ENCODE measurements at places on chromosomes 11 and 22. TPM values are rescaled to one million over a fixed set of nuclear protein-coding genes. Genes with fewer than 3 reads are reported as not detected.

PSMA1 gene
- total RNA-seq, result 118 TPM

GRK3 gene
- total RNA-seq, result 4.0 TPM

C22orf42 gene
- total RNA-seq, result not detected

PKNOX2 gene
- 2.9 TPM for total RNA-seq

DNA sequence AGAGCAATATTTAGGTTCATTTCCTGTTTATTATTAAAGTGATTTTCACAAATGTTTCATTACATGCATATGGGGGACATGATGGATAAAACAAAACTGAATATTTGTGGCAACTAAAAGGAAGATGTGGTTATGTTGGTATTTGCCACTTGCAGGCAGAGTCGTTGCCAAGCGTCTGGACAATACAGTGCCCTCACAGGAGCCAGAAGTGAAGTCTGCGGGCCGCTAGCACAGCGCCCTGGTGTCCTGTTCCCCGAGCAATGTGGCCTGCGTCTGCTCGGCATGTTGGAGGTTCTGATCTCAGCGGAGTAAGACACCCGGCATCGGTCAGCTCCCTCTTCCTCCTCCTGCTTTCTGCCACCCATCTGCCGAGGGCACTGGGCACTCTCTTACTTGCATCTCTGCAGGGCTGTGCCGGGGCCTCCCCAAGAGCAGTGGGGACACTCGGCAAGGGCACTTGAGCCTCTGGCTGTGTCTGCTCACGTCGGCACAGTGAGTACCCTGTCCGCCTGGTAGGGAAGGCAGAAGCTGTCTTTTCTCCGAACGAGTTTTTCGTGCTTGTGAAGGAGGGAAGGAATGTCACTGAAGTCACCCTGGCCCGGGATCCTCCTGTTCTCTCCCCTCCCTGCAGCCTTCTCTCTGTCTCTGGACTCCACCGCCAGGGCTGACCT, 10.5 kb upstream of the TTLL12 start:
- DNase-seq, result no peak

DNA sequence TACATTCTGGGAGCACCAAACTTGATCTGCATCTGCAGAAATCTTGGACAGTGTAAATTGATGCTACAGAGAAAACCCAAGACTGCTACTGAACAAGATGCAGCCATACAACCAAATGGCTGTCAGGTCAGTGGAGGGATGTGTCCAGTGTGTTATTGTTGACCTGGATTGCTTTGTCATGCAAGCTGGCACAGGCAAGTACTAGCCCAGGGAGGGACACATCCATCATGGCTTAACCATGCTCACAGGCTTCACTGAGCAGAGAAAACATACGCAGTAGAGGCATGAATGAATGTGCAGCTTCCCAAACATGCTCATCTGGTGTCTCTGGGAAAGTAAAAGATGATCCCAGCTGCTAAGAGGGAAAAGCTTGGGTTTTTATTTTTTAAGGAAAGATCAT, 93.6 kb downstream of the MTNR1B start:
- no peak for DNase-seq

- peak; percentile 97 for DNase-seq
Observed at GRCh38 chr11:45089251-45089650, 57.2 kb upstream of the PRDM11 start.

GRCh38 chr11:78499971-78500370, 74.7 kb downstream of the NARS2 start:
- no peak for DNase-seq

DNA sequence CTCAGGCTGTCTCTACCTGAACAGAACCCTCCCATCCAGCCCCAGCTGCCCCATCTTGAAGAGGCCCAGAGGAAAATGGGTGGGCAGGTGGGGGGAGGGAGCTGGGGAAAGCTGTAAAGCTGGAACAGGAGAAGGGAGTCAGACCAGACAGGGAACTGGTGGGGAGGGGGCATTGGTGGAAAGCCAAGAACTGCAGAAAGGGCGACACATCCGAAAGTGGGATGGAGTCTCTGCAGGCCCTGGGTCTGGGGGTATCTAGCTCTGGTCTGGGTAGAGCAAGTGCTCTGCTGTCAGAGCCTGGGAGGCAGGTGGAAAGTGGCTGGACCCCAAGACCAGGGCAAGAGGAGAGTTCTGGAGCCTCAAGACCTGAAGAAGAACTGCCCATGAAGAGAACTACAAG, 7.7 kb downstream of the TMPRSS13 start:
- DNase-seq, result no peak

DNA sequence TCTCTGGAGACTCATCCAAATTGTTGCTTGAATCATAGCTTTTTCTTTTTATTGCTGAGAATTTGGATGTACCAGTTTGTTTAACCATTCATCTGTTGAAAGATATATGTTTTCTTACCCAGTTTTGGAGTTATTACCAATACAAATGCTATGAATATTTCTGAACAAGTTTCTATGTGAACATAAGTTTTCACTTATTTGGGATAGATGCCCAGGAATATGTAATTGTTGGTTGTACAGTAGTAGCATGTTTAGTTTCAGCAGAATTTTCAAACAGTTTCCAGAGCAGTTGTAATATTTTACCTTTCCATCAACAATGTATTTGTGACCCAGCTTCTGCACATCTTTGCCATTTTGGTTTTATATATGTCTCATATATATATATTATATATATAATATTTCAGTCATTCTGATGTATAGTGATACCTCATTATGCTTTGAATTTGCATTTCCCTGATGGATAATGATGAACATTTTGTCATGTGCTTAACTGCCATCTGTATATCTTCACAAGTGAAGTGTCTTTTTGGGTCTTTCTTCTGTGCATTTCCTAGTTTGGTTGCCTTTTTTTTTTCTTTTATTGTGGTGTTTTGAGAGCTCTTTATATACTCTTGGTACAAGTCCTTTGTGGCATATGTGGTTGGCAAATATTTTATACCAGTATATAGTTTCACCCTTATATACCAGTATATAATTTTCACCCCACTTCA, 118.8 kb downstream of the LUZP2 start:
- no peak for DNase-seq

GRCh38 chr11:44404301-44404700, 94.4 kb upstream of the ALX4 start:
- DNase-seq, result no peak

- no peak for DNase-seq
Observed at GRCh38 chr22:32476281-32477195, 1.9 kb downstream of the FBXO7 start.
